AG10803 (cell line): ENCODE measurements at places on chromosomes 11 and 22.

DNA sequence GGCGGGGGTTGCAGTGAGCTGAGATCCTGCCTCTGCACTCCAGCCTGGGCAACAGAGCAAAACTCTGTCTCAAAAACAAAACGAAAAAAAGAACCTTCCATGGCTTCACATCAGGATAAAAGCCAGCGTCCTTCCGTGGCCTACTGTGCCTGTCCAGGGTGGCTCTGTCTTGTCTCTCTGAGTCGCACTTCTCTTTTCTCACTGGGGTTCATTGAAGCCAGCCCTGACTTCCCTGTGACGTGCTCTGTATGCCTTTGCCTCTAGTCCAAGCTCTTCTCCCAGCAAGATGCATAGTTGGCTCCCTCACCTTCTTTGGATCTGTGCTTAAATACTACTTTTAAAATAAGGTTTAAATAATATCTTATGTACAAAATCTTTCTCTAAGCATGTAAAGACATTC lies 11.6 kb downstream of the ATXN10 start:
- no peak for DNase-seq

- DNase-seq = peak; percentile 68
Measured at GRCh38 chr22:32473388-32473952, 1.1 kb upstream of the FBXO7 start.

GRCh38 chr22:37607010-37607934 lies 1.4 kb upstream of the GGA1 start:
- DNase-seq = peak; percentile 33

GRCh38 chr11:134276396-134277182 lies 410 bp downstream of the GLB1L3 start:
- DNase-seq = no peak

GRCh38 chr11:100823360-100823759 lies 136.3 kb downstream of the ARHGAP42 start:
- DNase-seq = peak; percentile 82

GRCh38 chr11:72816404-72816990 lies 2.3 kb downstream of the ATG16L2 start:
- no peak for DNase-seq

DNA sequence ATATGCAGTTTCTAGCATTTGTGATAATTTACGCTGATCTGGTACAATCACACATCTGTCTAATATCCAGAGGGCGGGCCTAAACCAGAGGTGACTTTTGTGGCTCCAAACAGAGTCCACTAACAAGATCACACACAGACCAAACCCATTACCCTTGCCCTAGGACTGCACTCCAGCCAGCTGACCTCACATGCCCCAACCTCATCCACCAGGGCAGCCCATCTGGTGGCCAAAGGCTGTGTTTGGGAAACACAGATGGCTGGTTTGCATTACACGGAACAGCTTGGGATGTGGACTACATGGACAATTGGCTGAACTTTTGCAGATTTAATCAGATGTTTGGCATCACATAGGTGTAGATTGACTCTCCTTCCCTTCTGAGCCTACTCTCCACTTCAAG lies 228.2 kb downstream of the GRIK4 start:
- no peak for DNase-seq

DNA sequence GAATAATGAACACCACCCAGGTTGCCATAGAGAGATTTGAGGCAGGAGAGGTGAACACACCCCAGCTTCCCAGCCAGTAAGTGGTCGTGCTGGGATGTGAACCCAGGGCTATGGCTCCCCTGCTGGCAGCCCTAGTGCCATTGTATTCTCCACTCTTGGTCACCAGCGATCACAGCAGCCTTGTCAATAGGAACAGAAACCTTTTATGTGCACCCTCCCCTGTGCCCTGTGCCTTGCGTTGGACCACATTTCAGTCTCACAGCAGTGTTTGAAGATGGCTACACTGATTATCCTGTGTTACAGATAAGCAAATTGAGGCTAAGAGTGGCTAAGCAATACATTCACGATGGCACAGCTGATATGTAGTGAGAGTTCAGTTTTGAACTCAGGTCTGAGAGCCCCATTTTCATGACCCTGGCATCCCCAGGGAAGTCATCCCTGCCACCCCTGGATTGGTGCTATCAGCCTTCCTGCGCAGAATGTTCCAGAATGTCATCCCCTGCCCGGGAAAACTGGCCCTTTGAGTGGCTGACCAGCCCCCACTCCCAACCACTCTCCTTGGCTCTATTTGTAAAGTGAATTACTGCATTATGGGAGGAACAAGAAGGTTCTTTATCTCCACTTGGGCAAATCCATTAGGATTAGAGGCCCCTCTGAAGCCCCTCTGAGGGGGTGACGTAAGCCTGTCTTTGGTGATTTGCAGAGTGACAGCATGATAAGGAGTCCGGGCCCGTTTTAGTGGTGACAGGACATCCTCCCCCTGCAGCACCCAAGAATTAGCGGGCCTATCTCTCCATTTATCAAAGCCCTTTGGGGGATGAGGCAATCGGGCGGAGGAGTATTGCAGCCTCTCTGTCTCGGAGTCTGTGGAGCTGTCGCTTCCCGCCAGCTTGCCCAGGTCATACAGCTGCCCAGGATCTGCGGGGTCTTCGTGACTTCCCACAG lies 30.9 kb downstream of the SMIM38 start:
- no peak for DNase-seq

- peak; percentile 56 for DNase-seq
Measured at GRCh38 chr22:46055911-46056545, 79.1 kb upstream of the WNT7B start.

GRCh38 chr11:29452146-29452545 lies 564.7 kb downstream of the KCNA4 start:
- peak; percentile 60 for DNase-seq

- DNase-seq = no peak
Measured at GRCh38 chr11:76745561-76746207, 37.5 kb upstream of the TSKU start.

DNA sequence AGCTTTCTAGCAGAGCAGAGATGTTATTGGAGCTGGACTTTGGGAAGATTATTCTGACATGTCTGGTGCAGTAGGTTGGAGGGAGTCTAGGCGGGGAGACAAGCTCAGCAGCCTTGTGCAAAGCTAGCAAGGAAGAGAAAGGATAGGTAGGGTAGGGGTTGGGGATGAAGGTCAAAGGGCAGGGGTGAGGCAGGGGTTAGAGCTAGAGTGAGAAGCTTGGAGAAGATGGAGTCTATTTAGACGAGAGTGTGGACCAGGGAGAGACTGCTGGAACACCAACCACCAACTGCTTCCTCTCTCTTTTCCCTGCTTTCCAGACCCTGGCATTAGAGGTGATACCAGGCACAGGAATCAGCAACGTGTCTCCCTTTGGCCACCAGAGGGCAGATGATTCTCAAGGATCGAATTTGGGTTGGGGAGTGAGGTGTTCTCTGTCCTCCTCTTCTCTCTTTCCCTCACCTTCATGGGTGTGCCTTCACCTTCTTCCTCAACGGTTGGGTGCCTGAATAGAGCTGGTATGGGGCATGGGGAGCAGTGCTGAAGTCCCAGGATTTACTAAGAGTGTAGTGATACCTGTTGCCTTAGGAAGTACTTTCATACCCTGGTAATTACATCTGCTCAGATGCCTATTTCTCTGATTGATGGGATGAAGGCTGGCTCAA lies 1.8 kb upstream of the MARK2 start:
- peak; percentile 65 for DNase-seq

DNA sequence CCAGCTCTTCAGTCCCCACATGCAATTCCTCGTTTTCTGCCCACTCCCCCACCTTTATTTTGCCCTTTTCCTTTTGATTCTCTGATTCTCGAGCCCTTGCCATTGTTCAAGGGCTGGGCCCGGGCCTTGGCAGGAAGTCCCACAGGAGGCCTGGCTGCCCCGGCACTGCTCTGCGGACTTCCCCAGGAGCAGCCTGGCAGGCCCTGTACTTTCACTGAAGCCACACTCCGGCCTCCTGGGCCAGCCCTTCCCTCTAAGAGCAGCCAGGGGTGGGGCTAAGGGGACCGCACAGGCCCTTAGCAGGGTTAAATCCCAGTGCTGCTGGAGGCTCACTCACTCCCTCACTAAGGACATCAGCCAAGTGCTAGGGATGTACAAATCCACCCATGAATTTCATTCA lies 4.1 kb downstream of the LRRC32 start:
- peak; percentile 39 for DNase-seq

GRCh38 chr11:34427186-34427805 lies 11.4 kb upstream of the CAT start:
- DNase-seq = peak; percentile 96

- no peak for DNase-seq
Measured at GRCh38 chr11:76622493-76623094, 48.0 kb downstream of the LRRC32 start.

GRCh38 chr11:112186304-112186703 lies 11.0 kb downstream of the BCO2 start:
- DNase-seq = no peak

DNA sequence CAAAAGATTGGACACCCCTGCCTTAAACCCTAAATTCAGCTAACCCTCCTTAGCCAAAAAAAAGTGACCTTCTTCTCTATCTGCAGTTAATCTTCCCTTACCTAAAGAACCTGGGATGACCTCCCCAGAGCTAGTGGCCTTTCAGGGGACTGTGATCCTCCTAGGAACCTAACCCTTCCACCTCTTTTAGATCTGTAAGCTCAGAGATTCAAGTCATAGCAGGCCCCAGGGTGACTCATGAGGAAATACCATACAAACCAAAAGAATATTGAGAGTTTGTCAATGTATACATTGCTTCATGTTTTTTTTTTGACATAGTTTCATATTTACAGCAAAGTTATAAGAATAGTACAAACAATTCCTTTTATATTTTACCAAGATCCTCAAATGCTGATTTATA lies 38.3 kb upstream of the CXCR5 start:
- peak; percentile 36 for DNase-seq

GRCh38 chr11:70078781-70079616 lies 882 bp downstream of the ANO1 start:
- DNase-seq = no peak

DNA sequence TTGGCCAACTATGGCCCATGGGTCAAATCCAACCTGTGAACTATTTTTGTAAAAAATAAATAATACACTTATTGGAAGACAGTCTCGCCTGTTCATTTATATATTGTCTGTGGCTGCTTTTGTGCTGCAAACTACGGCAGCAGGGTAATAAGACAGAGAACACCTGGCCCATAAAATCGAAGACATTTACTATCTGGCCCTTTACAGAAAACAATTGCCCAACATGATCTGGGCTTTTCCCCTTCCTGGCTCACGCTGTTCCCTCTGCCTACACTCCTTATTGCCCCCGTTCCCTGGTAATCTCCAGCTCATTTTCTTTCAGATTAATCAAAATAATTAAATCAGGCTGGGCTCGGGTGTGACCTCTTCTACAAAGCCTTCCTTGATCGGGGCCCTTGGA lies 5.6 kb downstream of the PLAAT2 start:
- DNase-seq = no peak

DNA sequence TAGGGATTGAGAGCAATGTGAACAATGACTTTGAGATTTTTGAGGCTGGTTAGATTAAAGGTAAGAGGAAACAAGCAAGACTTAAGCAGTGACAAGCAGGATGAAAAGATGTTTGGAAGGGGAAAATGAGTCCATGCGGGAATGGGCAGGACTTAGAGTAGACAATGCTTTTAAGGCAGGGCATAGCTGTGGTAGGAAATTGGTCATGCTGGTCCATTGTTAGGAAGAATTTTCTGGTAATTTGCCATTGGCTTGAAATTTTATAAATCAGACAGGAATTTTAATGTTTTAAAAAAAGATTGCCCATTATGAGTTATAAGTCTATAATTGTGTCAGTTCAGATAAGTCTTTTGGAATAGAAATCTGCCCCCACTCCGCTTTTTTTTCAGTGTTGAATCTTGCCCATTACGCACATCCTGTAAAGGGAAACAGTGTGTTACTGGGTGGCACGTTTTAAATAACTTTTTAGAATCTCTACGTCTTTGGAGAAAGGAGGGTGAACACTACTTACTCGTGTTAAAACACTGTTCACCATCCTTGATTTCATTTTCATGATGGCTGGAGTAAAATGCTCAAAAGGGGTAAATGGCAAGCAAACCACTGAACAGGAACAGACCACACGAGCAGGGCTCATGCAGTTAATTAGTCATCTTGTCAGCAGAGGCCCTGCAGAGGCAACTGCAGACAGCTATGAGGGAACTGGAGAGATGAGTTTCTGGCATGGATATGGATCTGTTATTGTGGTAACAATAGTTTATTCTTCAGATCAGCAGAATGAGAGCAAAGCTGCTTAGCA lies 25.0 kb downstream of the SWAP70 start:
- peak; percentile 83 for DNase-seq

DNA sequence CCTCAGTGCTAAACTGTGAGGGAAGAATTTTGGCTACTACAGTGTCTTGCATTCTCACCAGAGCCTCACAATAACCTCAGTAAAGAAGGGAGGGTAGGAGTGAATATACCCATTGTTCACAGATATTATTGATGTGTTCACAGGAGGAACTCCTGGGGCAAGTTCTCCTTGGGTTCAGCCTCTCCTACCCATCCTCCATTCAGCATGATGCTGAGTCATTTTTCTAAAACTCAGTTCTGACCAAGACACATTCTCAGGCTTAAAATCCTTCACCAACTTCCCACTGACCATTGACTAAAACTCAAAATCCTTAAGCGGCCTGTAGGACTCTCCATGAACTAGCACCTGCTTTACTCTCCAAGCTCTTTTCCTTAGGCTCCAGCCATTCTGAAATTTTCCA lies 48.7 kb downstream of the SYTL2 start:
- DNase-seq = no peak

- no peak for DNase-seq
Measured at GRCh38 chr11:99275521-99275920, 254.8 kb downstream of the CNTN5 start.

GRCh38 chr11:7457211-7457610 lies 28.1 kb upstream of the OLFML1 start:
- DNase-seq = peak; percentile 33

DNA sequence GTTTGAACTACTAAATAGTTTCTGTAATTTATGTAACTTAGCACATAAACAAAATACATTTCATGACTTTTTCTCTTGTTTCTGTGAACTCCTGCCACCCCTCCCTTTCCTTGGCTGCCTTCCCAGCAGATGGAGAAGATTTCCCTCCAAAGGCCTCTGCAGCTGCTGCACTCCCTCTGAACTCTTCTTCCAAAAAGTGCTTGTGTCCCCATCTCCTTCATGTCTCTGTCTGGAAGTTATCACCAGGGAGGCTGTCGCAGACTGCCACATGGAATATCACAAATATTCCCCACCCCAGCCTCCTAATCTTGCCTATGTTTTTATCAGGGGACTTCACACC lies 1068.3 kb downstream of the OPCML start:
- peak; percentile 70 for DNase-seq

DNA sequence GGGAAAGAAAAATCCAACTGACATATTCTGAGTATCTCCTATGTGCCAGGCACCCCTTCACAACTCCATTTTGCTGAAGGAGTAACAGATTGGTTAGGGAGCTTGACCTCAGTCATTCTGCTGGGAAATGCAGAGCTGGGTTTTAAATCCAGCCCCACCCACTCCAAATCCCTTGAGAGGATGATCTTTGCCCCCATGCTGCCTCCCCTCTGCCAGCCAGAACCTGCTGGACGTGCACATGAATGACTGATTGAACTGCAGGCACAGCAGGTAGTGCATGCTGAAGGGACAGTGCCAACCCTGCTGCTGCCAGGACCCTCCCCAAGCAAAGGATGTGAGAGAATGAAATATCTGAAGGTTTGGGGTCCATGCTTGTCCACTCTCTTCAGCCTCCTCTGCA lies 340.9 kb downstream of the BUD13 start:
- no peak for DNase-seq

GRCh38 chr22:48704335-48704734 lies 1123.3 kb downstream of the BRD1 start:
- DNase-seq = no peak
